ENCODE measurements at places on chromosomes 4 and X.
A peak's percentile ranks its signal among the peaks of the same experiment; 100 is the strongest.

DNA sequence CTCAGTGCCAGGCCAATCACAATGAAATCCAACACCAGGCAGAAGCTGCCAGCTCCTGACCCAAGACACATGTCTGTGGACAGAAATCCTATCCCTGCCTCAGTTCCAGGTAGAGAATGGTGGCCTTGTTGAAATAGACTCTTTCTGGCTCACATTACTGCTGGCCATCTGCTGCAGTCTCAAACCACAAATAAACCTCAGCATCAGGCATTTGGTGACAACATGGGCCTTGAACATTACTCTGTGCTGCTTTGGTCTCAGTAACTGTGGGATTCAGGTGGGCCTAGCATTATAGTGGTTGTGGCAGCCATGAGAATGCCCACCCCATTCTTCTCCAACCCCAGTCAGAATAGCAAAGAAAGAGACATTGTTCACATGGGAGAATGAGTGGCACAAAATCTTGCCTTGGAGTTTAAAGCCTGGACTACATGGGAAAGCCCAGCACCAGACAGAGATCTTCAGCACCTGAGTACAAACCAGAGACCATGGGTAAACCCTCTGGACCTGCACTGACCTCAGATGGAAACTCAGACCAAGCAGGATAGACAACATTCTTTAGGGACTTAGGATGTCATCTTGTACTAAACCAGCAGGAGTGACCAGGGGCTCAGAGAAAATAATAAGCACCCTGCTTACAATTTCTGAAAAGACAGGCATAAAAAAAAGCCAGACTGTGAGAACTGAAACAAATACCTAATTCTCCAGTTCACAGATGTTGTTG, 50.4 kb upstream of the TRAM1L1 start:
- H3K27ac ChIP-seq = no peak overlapping the region
- H3K27me3 ChIP-seq = no peaks in the 10 kb centered on the region
- no peaks in the 10 kb centered on the region for H3K4me1 ChIP-seq
- no peak for ATAC-seq

- no peaks in the 10 kb centered on the region for H3K36me3 ChIP-seq
- H3K4me1 ChIP-seq = no peaks in the 10 kb centered on the region
- H3K4me3 ChIP-seq = no peak overlapping the region
- ATAC-seq = no peak
These were observed 532.3 kb upstream of the SMIM31 start for GRCh38 chr4:164221631-164222030.

- H3K4me1 ChIP-seq = peaks cover 24% of the 10 kb centered on the region
- no peak for ATAC-seq
- H3K27me3 ChIP-seq = no peaks in the 10 kb centered on the region
These were observed 193.0 kb upstream of the C1QTNF7 start for GRCh38 chr4:15234856-15235126.

DNA sequence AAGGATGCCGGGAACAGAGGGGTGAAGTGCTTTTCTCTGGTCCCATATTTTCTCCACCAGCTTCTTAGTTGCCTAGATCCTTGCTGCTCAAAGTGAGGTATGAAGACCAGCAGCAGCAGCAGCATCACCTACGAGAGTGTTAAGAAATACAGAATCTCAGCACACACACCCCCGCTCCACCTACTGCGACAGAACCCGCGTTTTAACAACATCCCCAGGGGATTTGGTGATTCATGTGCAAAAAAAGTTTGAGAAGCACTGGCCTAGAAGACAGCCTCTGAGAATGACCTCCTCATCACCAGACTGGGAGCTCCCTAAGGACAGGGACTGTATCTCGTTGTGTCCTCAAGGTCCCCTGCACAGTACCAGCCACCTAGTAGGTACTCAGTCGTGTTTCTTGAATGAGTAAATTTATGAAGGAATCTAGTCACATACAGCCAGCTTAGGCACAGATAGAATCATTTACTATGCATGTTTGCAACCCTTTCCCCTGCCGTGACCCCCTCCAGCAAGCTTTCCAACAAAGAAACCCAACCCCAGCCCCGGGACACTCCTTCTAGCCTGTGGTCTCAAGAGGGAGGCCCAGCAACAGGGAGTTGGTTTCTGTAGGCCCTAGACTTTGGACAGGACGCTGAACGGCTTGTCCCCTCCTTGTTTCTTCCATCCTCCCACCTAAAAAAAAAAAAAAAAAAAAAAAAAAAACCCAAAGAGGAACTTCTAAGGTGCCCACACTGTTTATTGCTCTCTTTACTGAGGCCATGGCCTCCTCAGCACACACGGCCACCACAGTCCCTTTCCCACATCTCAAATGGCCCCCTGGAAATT, 21.5 kb downstream of the RTL5 start:
- H3K36me3 ChIP-seq = no peaks in the 10 kb centered on the region
- H3K27ac ChIP-seq = no peak overlapping the region
- peaks cover 14% of the 10 kb centered on the region for H3K4me1 ChIP-seq
- H3K27me3 ChIP-seq = no peaks in the 10 kb centered on the region
- no peak overlapping the region for H3K4me3 ChIP-seq

DNA sequence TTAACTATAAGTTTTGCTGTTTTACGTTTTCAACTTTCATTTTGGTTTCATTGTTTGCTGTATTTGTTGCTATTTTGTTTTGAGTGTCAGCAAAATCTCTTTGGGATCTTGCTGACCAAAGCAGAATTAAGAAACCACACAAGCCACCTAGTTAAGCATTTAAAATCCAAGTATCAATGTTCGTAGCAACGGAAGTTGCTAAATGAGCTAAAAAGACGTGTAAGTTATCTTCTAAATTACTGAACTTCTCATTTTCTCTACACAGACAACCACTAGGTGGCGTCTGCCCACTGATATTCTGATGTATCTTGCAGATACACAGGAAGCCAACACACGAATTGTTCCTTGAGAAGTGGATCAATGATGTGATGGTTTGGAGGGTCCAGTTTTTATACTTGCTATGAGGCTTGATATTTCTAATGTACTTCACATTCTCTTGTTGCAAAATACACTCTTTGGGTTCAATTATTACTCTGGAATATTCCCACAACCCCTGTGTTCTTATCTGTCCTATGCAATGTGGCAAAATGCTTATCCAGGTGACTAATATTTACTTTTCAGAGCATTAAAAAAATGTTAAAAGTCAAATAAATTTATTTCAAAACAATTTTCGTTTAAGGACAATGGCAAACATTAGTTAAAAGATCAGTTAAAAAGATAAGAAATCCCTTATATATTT, 250.5 kb downstream of the TECRL start:
- no peaks in the 10 kb centered on the region for H3K4me1 ChIP-seq
- ATAC-seq = no peak
- H3K27me3 ChIP-seq = no peaks in the 10 kb centered on the region
- no peak overlapping the region for H3K27ac ChIP-seq

- no peaks in the 10 kb centered on the region for H3K36me3 ChIP-seq
- no peak overlapping the region for H3K4me3 ChIP-seq
- no peak overlapping the region for H3K27ac ChIP-seq
- no peaks in the 10 kb centered on the region for H3K4me1 ChIP-seq
- no peak for ATAC-seq
- no peaks in the 10 kb centered on the region for H3K27me3 ChIP-seq
These were observed 204.5 kb downstream of the KCNIP4 start for GRCh38 chr4:21744046-21744445.

- H3K27ac ChIP-seq = no peak overlapping the region
- no peaks in the 10 kb centered on the region for H3K36me3 ChIP-seq
- no peaks in the 10 kb centered on the region for H3K27me3 ChIP-seq
- H3K4me1 ChIP-seq = peaks cover under 1% of the 10 kb centered on the region
These were observed 3.9 kb upstream of the SYN1 start for GRCh38 chrX:47623540-47624027.

DNA sequence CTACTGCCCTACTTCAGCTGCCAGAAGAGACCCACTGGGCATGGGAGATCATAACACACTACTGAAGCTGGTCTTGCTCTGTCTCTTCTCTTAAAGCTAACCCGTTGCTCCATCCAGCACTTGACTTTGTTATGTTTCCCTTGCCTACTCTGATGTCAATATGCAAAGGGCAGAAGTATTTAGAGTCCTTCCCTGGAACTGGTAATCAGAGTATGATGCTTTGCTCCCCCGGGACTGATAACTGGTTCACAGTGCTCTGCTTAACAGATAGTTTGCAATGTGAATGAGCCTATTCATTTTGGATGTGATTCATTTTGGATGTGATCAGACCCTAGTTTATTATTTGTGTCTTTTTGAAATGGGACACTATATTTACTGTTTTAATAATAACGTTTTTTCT, 12.3 kb upstream of the UCP1 start:
- ATAC-seq = no peak
- H3K27ac ChIP-seq = no peak overlapping the region
- H3K36me3 ChIP-seq = no peaks in the 10 kb centered on the region
- H3K4me3 ChIP-seq = no peak overlapping the region
- H3K4me1 ChIP-seq = no peaks in the 10 kb centered on the region

GRCh38 chrX:121128925-121129877, 81.8 kb downstream of the GLUD2 start:
- ATAC-seq = no peak
- no peaks in the 10 kb centered on the region for H3K36me3 ChIP-seq
- no peaks in the 10 kb centered on the region for H3K27me3 ChIP-seq
- no peaks in the 10 kb centered on the region for H3K4me1 ChIP-seq
- H3K4me3 ChIP-seq = no peak overlapping the region

DNA sequence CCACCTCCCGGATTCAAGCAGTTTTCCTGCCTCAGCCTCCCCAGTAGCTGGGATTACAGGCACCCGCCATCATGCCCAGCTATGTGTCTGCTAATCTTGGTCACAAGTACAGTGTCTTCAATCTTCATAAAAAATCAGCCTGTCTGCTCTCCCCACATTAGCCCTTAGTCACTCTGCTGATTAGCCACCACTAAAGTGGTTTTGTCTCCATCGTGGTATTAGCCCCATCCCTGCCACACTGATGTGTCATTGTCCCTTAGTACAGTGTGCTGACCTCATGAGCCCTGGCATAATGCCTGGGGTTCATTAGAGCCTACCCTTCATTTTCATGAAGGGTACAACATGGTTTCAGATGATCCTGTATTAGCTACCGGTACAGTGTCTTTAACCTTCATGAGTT, 49.9 kb downstream of the ZNF157 start:
- H3K4me3 ChIP-seq = no peak overlapping the region
- ATAC-seq = no peak
- no peaks in the 10 kb centered on the region for H3K4me1 ChIP-seq
- H3K27me3 ChIP-seq = no peaks in the 10 kb centered on the region
- H3K36me3 ChIP-seq = no peaks in the 10 kb centered on the region

GRCh38 chr4:169573889-169574288, 38.5 kb downstream of the NEK1 start:
- no peak overlapping the region for H3K4me3 ChIP-seq
- no peaks in the 10 kb centered on the region for H3K4me1 ChIP-seq
- H3K27me3 ChIP-seq = no peaks in the 10 kb centered on the region
- peak overlapping the region; percentile 13 for H3K27ac ChIP-seq

GRCh38 chr4:71570492-71570891, 213.4 kb downstream of the GC start:
- H3K27me3 ChIP-seq = peaks cover 6% of the 10 kb centered on the region
- no peaks in the 10 kb centered on the region for H3K4me1 ChIP-seq
- ATAC-seq = no peak
- H3K36me3 ChIP-seq = no peaks in the 10 kb centered on the region
- no peak overlapping the region for H3K27ac ChIP-seq
- H3K4me3 ChIP-seq = no peak overlapping the region

- peaks cover 93% of the 10 kb centered on the region for H3K36me3 ChIP-seq
- H3K4me1 ChIP-seq = peaks cover 9% of the 10 kb centered on the region
- H3K4me3 ChIP-seq = no peak overlapping the region
- no peak overlapping the region for H3K27ac ChIP-seq
- H3K27me3 ChIP-seq = no peaks in the 10 kb centered on the region
These were observed 41.5 kb downstream of the SETD7 start for GRCh38 chr4:139514382-139515059.

All from activated T-helper 17 cell treated with anti-CD3 and anti-CD28 coated beads, Interleukin-2, amount 50 U/mL, for 72 hours (primary cell).